ENCODE measurements at places on chromosomes 4 and X. TPM values are rescaled to one million over a fixed set of nuclear protein-coding genes. Genes with fewer than 3 reads are reported as not detected.
A peak's percentile ranks its signal among the peaks of the same experiment; 100 is the strongest.

Gene FRMD7
- total RNA-seq: not detected

Gene SLC49A3
- 6.6 TPM for total RNA-seq

Gene WAS
- total RNA-seq: 7.9 TPM

Gene PARM1
- 25.7 TPM for total RNA-seq

DNA sequence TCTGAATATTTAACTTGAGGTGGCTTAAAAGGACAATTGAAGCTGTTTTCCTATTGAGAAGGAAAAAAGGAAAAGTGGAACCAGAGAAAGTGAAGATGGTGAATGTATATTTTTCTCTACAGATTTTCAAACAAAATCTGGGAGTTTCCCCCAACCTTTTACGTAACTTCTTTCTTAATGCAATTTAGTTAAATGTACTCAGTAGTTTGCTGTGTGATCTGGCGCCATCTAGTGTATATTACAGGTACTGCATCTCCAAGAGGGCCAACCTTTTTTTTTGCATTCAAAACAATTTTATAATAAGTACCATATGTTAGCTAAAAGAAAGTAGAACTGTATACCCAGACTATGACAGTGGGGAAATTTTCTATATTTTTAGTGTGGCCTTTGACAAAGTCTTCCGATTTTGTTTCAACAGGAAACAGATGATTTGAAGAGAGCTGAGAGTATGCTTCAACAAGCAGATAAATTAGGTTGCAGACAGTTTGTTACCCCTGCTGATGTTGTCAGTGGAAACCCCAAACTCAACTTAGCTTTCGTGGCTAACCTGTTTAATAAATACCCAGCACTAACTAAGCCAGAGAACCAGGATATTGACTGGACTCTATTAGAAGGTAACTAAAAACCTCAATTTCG lies 82.0 kb downstream of the PLS3 start:
- H3K27ac ChIP-seq: peak overlapping the region; percentile 52
- no peak for DNase-seq
- H3K4me1 ChIP-seq: peaks cover 15% of the 10 kb centered on the region
- H3K4me3 ChIP-seq: no peak overlapping the region
- peaks cover 37% of the 10 kb centered on the region for H3K36me3 ChIP-seq
- H3K27me3 ChIP-seq: no peaks in the 10 kb centered on the region

GRCh38 chrX:132171478-132171877 lies 43.7 kb upstream of the FRMD7 start:
- no peak overlapping the region for H3K27ac ChIP-seq
- no peaks in the 10 kb centered on the region for H3K36me3 ChIP-seq
- H3K4me3 ChIP-seq: no peak overlapping the region
- H3K4me1 ChIP-seq: no peaks in the 10 kb centered on the region

DNA sequence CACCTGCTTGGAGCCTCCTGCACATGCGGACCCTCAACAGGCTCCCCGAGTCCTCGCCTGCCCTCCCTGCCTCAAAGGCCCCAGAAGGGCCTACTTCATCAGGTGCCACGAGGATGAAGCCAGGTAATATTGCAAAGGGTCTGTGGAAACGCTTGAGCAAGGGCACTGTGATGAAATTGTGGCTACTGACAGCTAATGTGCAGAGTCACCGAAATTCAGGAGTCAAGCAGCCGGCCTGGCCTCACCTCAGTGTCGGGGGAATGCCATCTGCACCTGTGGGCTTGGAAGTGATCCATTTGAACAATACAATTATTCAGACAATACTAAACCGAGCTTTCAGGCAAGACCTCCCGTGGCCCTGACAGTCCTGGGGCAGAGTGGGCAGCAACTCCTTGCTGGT lies 3.1 kb upstream of the FGFR3 start:
- H3K4me3 ChIP-seq: no peak overlapping the region
- peaks cover 21% of the 10 kb centered on the region for H3K4me1 ChIP-seq
- DNase-seq: no peak
- H3K27me3 ChIP-seq: peaks cover 11% of the 10 kb centered on the region
- H3K27ac ChIP-seq: no peak overlapping the region

DNA sequence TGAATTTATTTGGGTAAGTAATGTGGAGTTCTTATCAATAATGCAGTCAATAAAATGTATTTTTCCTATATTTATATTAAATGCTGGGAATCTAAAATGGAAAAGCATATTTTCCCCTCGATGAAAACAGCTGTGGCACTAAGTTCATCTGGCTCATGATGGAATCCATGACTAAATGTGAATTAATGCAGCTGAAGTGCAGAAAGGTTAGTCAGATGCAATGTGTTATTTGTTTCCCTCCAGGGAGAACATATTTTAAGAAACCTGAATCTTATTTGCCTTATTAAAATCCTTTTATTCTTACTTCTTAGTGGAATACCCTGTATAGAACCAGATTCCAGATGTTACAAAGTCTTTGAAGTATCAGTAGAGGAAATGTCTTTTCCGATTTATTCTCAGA lies 247.9 kb downstream of the ARHGAP24 start:
- no peak for DNase-seq
- H3K4me1 ChIP-seq: peaks cover 15% of the 10 kb centered on the region
- H3K36me3 ChIP-seq: no peaks in the 10 kb centered on the region
- no peak overlapping the region for H3K27ac ChIP-seq
- H3K27me3 ChIP-seq: no peaks in the 10 kb centered on the region

- H3K27me3 ChIP-seq: no peaks in the 10 kb centered on the region
- H3K4me1 ChIP-seq: peaks cover 3% of the 10 kb centered on the region
- H3K4me3 ChIP-seq: no peak overlapping the region
Observed at GRCh38 chr4:11700751-11701226, 272.1 kb upstream of the HS3ST1 start.

DNA sequence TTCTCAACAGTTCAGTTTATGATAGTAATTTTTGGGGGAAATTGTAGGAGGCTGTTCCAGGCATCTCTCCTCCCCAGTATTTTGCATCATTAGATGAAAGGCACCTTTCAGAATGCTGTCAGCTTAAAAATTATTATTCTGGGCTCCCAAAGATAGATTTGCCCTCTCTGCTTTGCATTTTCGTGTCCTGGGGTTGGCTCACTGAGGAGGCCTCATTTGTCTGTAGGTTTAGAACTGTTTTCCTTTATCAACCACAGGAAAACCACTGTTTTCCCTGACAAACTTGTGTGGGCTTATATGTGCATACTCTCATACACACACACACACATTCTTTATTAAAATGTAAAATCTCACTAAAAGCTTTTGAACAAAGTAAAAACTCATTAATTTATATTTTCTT lies 197.2 kb upstream of the VCX3A start:
- no peaks in the 10 kb centered on the region for H3K36me3 ChIP-seq
- H3K27ac ChIP-seq: no peak overlapping the region
- DNase-seq: no peak
- H3K4me1 ChIP-seq: no peaks in the 10 kb centered on the region
- no peaks in the 10 kb centered on the region for H3K27me3 ChIP-seq

GRCh38 chr4:179634862-179635261 lies 2192.6 kb upstream of the AGA start:
- no peaks in the 10 kb centered on the region for H3K36me3 ChIP-seq
- H3K4me1 ChIP-seq: no peaks in the 10 kb centered on the region
- no peak for DNase-seq
- no peak overlapping the region for H3K27ac ChIP-seq
- H3K4me3 ChIP-seq: no peak overlapping the region
